ENCODE measurements at places on chromosomes 11 and 22.

DNA sequence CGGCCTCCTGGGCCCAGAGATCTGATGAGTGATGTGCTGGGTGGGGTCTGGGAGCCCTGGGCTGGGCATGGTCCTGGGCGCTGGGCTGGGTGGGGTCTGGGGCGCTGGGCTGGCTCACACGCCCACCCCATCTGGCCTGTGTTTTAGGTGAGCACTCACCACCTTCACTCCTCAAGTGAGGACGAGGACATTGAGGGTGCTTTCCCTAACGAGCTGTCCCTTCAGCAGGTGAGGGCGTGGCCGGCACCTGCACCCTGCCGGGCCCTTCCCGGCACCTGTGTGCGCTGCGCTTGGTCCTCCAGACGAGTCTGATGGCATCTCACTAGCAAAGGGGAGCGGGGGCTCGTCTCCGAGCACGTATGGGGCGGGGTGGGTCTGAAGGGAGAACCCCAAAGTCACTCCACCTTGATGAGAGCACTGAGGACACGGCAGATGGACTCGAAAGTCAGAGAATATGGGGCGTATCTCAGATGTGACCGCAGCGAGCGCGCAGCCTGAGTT, 37.9 kb downstream of the SBF1 start:
- no peak for DNase-seq

- no peak for DNase-seq
These were observed 9.1 kb downstream of the TST start for GRCh38 chr22:37010174-37010573.

- DNase-seq = no peak
These were observed 35.9 kb downstream of the EFCAB6 start for GRCh38 chr22:43776081-43776670.

- peak; percentile 53 for DNase-seq
These were observed 327.6 kb upstream of the PLET1 start for GRCh38 chr11:112588252-112588694.

GRCh38 chr11:94840209-94840608, 72.1 kb downstream of the AMOTL1 start:
- DNase-seq = no peak

GRCh38 chr11:11068113-11068512, 210.3 kb upstream of the ZBED5 start:
- no peak for DNase-seq

- peak; percentile 27 for DNase-seq
These were observed 24.8 kb upstream of the ADORA2A start for GRCh38 chr22:24402460-24403192.

- no peak for DNase-seq
These were observed 1.5 kb upstream of the TOLLIP start for GRCh38 chr11:1310772-1311468.

DNA sequence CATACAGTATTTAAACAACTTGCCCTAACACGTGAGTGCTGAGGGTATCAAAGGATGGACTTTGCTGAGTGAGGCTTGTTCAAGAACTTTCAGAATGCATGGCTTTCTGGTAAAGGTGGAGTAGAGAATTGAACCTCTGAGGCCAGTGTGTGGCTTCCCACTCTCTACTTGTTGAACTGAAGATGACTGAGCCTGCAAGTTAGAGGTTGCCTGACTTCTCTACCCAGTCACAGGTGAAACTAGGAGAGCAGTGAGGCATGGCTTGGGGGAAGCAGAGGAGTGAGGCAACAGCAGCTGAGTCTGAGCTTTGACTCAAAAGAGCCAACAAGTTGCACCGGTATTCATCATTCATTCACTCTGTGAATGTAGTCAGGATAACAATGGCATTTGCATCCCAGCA, 256.4 kb upstream of the SESN3 start:
- peak; percentile 61 for DNase-seq

- DNase-seq = no peak
These were observed 64.0 kb downstream of the CD6 start for GRCh38 chr11:61035526-61035835.

DNA sequence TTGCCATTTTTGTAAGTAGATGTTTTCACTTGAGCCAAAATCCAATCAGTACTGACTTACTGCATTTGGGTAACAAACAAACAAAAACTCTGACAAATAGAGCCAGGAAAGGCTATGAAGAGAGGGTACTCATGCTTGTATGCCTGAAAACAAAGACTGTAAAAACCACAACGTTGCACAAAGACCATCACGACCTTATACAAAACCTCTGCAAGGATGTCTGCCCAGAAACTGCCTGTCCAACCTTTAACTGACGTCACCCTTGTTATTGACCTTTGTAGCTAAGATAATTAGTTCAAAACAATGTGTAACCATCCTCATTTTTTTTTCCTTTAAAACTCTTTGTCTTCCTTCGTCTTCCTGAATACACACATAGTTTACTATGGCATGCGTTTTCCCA, 804 bp upstream of the CREBZF start:
- no peak for DNase-seq

- DNase-seq = no peak
These were observed 23.1 kb upstream of the COMT start for GRCh38 chr22:19918332-19919106.

- peak; percentile 8 for DNase-seq
These were observed 48.5 kb upstream of the TIMP3 start for GRCh38 chr22:32752816-32753520.

GRCh38 chr11:5288906-5289550, 12.7 kb downstream of the OR51B4 start:
- no peak for DNase-seq

GRCh38 chr11:70220136-70220535, 17.0 kb downstream of the FADD start:
- DNase-seq = no peak

DNA sequence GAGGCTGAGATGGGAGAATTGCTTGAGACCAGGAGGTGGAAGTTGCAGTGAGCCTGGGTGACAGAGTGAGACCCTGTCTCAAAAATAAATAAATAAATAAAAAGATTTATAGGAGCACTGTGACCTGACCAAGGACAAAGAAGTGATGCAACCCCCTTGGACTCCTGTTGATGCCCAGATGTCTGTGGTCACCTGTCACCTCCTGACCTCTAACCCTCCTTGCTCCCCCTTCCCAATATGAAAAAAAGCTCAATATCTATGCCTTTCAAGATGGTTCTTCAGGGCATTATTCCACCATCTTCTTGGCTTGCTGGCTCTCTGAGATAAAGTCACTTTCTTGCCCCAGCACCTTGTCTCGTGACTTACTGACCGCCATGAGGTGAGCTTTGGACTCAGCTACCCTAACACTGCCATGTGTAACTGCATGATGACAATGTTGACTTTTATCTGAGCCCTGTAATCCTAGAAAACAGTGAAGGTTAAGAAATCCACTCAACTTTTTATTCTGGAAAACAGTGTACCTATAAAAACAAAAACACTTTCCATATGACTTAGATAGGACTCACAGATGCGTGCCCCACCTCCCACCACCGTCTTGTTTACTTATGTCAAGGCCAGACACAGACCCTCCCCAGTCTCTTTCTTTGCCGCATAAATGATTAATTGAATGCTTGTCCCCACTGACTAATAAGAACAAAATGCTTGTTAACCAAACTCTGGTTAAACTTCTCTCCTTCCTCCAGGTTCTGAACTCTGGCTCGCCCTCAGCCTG, 360.5 kb downstream of the BUD13 start:
- DNase-seq = no peak

DNA sequence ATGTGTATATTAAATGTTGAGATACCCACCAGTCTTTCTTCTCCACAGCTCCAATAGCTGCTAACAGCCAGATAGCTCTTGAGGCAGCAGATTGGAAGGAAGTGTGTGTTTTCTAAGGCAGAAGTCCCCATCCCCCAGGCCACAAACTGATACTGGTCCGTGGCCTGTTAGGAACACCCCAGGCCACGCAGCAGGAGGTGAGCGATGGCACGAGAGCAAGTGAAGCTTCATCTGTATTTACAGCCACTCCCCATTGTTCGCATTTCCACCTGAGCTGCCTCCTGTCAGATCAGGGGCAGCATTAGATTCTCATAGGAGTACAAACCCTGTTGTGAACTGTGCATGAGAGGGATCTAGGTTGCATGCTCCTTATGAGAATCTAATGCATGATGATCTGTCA, 12.7 kb downstream of the CCDC73 start:
- DNase-seq = no peak

- no peak for DNase-seq
These were observed 47.9 kb upstream of the FLI1 start for GRCh38 chr11:128645968-128646367.

All from GM12864 (cell line).